ENCODE measurements at places on chromosomes 4 and X.
A peak's percentile ranks its signal among the peaks of the same experiment; 100 is the strongest.

- no peak overlapping the region for H3K27ac ChIP-seq
- no peak overlapping the region for H3K4me3 ChIP-seq
- H3K4me1 ChIP-seq = no peaks in the 10 kb centered on the region
Observed at GRCh38 chr4:104022831-104023230, 303.0 kb upstream of the TACR3 start.

- DNase-seq = no peak
- no peak overlapping the region for H3K27ac ChIP-seq
- H3K4me1 ChIP-seq = no peaks in the 10 kb centered on the region
- no peaks in the 10 kb centered on the region for H3K27me3 ChIP-seq
Observed at GRCh38 chrX:84721416-84721815, 219.2 kb upstream of the HDX start.

DNA sequence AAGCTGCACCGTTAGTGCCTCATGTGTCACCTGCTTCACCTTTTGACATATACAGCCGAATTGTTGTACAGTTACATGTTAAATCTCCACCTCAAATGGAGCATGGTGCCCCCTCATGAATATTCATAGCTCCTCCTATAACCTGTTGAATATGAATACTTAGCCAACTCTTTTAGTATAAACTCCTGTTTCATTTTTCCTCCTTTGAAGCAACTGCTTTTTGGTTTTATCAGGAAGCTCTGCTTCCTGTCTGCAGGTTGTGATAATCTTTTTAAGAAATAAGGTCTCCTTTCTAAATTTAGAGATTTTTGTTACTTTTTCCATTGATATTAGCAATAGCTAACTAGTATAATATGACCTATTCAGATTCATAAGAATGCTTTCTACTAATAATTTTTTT lies 1429.2 kb upstream of the AGA start:
- no peak overlapping the region for H3K27ac ChIP-seq
- no peak for DNase-seq
- H3K27me3 ChIP-seq = no peaks in the 10 kb centered on the region
- no peak overlapping the region for H3K4me3 ChIP-seq
- H3K36me3 ChIP-seq = no peaks in the 10 kb centered on the region

- H3K27ac ChIP-seq = no peak overlapping the region
- H3K27me3 ChIP-seq = no peaks in the 10 kb centered on the region
- H3K4me1 ChIP-seq = no peaks in the 10 kb centered on the region
Observed at GRCh38 chrX:79506001-79506400, 138.9 kb upstream of the ITM2A start.

- H3K27me3 ChIP-seq = no peaks in the 10 kb centered on the region
- H3K4me3 ChIP-seq = no peak overlapping the region
- H3K36me3 ChIP-seq = peaks cover 3% of the 10 kb centered on the region
- H3K27ac ChIP-seq = no peak overlapping the region
- DNase-seq = no peak
Observed at GRCh38 chr4:145132511-145133098, 34.5 kb downstream of the ABCE1 start.

DNA sequence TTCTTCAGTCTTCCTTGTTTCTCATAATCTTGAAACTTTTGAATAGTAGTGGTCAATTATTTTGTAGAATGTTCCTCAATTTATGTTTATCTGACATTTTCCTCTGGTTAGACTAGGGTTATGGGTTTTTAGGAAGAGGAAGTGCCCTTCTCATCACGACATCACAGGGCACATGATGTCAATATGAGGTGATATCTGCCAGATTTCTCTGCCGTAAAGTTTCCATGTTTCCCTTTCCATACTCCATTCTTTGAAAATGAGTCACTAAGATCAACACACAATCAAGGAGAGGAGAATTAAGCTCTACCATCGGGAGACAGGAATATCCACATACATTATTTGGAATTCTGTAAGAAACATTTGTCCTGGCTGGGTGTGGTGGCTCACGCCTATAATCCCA lies 28.4 kb downstream of the RP2 start:
- H3K27ac ChIP-seq = no peak overlapping the region
- no peak for DNase-seq
- no peaks in the 10 kb centered on the region for H3K27me3 ChIP-seq
- no peaks in the 10 kb centered on the region for H3K36me3 ChIP-seq
- H3K4me3 ChIP-seq = no peak overlapping the region
- H3K4me1 ChIP-seq = no peaks in the 10 kb centered on the region

- 0 out of 2 replicates have a peak, but pooled peaks cover 6% of the 10 kb centered on the region for H3K4me1 ChIP-seq
- no peak for DNase-seq
- no peaks in the 10 kb centered on the region for H3K36me3 ChIP-seq
- no peak within 1 kb of the TSS for H3K4me3 ChIP-seq
- H3K27ac ChIP-seq = no peak within 1 kb of the TSS
Observed at GRCh38 chr4:158521484-158522088, at the start of gene RXFP1. Gene RXFP1 (plus strand): TSS chr4:158521882. CDS start chr4:158521977, 95 bp downstream.

DNA sequence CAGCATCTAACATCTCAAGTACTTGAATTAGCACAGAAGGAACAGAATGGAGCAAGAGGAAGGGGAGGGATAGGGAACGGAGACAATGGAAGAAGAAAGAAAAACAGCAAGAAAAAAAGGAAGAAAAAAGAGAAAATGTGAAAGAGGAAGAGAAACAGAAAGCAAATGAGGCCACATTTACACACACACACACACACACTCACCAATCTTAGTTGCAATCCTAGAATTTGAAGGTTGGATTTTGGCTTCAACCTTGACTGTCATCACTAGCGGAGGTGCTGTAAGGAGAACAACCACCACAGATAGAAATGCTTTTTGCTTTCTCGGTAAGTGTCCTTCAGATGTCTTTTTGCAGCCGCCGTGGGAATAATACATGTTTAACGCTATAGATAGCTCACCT lies 327.1 kb upstream of the NWD2 start:
- no peak overlapping the region for H3K4me3 ChIP-seq
- H3K27ac ChIP-seq = no peak overlapping the region
- no peak for DNase-seq
- no peaks in the 10 kb centered on the region for H3K27me3 ChIP-seq
- H3K36me3 ChIP-seq = no peaks in the 10 kb centered on the region
- no peaks in the 10 kb centered on the region for H3K4me1 ChIP-seq

DNA sequence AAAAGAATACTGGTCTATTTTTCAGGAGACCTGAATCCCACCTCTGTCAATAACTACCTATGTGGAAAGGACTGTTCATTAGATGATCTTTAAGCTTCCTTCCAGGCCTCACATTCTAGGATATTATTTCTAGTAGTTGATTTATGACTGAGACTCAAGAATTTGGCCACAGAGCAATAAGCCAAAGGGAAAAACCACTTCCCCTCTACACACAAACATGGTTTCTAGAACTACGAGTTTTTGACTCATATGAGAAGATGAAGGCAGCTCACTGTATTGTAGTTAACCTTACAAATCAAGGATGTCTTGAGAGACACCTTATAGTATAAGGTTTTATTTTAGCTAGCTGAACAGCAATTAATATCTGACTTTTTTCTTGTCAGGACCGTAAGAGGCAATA lies 36.9 kb upstream of the GDPD2 start:
- H3K27ac ChIP-seq = no peak overlapping the region
- no peaks in the 10 kb centered on the region for H3K27me3 ChIP-seq
- no peaks in the 10 kb centered on the region for H3K36me3 ChIP-seq

GRCh38 chr4:115028682-115029410 lies 84.6 kb downstream of the NDST4 start:
- H3K4me3 ChIP-seq = no peak overlapping the region
- no peak for DNase-seq
- no peaks in the 10 kb centered on the region for H3K4me1 ChIP-seq
- H3K36me3 ChIP-seq = no peaks in the 10 kb centered on the region

DNA sequence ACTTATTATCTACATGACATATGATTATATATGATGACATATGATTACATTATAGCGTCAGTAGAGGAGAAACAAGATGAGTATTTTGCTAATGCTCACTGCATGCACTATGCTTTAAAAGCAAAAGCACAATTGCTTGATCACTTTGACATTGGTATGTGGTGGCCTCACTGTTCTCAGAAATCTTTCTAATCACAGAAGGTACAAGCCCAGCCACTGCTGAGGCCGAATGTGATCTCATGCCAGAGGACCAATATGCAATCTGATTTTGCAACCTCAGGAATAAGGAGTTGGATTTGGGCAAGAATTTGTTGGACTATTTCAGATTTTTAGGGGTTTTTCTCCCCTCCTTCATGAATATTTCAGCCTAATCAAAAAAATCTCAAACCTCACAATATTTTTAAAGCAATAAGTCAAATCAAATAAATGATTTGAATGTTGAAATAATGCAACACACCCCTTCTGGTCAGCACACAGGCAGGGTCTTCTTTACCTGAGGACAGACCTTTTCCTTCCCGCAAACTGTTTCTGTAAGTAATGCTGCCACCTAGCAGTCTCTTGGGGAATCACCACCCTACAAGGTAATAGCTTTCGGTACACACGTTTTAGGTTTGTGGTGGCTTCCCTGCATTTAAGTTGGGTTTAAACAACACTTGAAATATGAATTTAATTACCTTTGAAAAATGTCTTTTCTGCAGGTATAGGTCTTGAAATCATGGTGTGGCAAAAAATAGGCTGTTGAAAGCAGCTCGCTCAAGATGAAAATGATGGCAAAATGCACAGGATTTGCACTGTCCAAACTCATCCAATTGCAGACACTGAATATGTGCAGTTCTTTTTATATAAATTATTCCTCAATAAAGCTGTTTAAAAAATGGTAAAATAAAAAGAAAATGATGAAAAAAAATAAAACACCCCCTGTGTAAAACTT lies 4.8 kb upstream of the CXCL13 start:
- no peaks in the 10 kb centered on the region for H3K27me3 ChIP-seq
- peaks cover 28% of the 10 kb centered on the region for H3K4me1 ChIP-seq
- peak; percentile 53 for DNase-seq
- no peak overlapping the region for H3K27ac ChIP-seq

- no peaks in the 10 kb centered on the region for H3K27me3 ChIP-seq
- no peak overlapping the region for H3K27ac ChIP-seq
- H3K36me3 ChIP-seq = no peaks in the 10 kb centered on the region
Observed at GRCh38 chr4:54118850-54119589, 19.1 kb downstream of the GSX2 start.

GRCh38 chrX:47247206-47247998 lies 14.6 kb downstream of the USP11 start:
- no peak overlapping the region for H3K27ac ChIP-seq
- DNase-seq = no peak
- H3K27me3 ChIP-seq = no peaks in the 10 kb centered on the region
- H3K4me1 ChIP-seq = no peaks in the 10 kb centered on the region
- no peak overlapping the region for H3K4me3 ChIP-seq

Measured in MM.1S (cell line).